Activated CD8-positive, alpha-beta memory T cell treated with anti-CD3 and anti-CD28 coated beads, Interleukin-2, amount 10 ng/mL, durations not matched to agents 7 days and 5 days (primary cell): ENCODE measurements at places on chromosomes 4 and X. TPM values are rescaled to one million over a fixed set of nuclear protein-coding genes. Genes with fewer than 3 reads are reported as not detected.

The GPRIN3 gene
- total RNA-seq, result 66.9 TPM

The SOWAHB gene
- total RNA-seq, result not detected

The TGIF2LX gene
- total RNA-seq, result not detected

The RGS12 gene
- 2.1 TPM for total RNA-seq

The RAPGEF2 gene
- 17.3 TPM for total RNA-seq

The DNAAF6 gene
- total RNA-seq, result not detected

The INPP4B gene
- 29.7 TPM for total RNA-seq

The CXXC4 gene
- not detected for total RNA-seq

The TMSB15A gene
- total RNA-seq, result 0.56 TPM

DNA sequence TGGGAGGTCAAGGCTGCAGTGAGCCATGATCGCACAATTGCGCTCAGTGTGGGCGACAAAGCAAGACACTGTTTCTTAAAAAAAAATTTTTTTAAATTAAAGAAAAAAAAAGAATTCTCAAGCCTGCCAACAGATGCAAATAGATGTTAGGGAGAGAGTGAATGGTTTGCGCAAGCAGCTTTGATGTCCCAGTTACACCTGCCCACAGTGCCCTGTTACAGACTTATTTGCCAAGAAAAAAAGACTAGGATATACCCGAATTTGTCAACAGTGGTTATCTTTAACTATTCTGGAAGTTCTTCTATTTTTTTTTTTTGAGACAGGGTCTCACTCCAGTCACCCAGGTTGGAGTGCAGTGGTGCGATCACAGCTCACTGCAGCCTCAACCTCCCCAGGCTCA, 44.3 kb upstream of the UGDH start:
- no peaks in the 10 kb centered on the region for H3K36me3 ChIP-seq
- no peak for DNase-seq
- H3K27ac ChIP-seq, result no peak overlapping the region
- H3K4me3 ChIP-seq, result no peak overlapping the region
- H3K27me3 ChIP-seq, result no peaks in the 10 kb centered on the region

DNA sequence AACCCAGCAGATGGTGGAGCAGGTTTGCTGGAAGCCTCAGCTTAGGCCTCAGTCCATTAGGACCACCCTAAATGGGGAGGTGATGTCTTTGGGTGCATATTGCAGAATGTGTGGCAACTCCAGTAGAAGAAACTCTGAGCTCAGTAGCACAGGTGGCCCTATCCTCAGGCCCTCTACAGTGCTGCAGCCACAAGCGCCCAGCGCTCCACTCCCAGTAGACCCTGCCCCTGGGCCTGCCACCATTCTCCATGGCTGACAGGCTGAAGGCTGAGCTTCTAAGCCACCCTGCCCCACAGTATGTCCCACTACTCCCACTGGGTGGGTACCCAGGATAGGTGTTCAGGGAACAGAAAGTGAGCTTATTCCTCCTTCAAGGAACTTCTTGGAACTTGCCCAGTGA, 162.8 kb upstream of the MAMLD1 start:
- H3K4me3 ChIP-seq, result no peak overlapping the region
- H3K36me3 ChIP-seq, result no peaks in the 10 kb centered on the region
- DNase-seq, result no peak
- H3K27me3 ChIP-seq, result no peaks in the 10 kb centered on the region
- peaks cover 19% of the 10 kb centered on the region for H3K4me1 ChIP-seq

- H3K4me3 ChIP-seq, result no peak overlapping the region
- H3K36me3 ChIP-seq, result no peaks in the 10 kb centered on the region
- no peaks in the 10 kb centered on the region for H3K4me1 ChIP-seq
- no peaks in the 10 kb centered on the region for H3K27me3 ChIP-seq
- H3K27ac ChIP-seq, result no peak overlapping the region
These were observed 1083.9 kb upstream of the INTU start for GRCh38 chr4:126548890-126549289.

- H3K27ac ChIP-seq, result no peak overlapping the region
- H3K36me3 ChIP-seq, result no peaks in the 10 kb centered on the region
- H3K4me3 ChIP-seq, result no peak overlapping the region
- no peaks in the 10 kb centered on the region for H3K4me1 ChIP-seq
- no peaks in the 10 kb centered on the region for H3K27me3 ChIP-seq
- no peak for DNase-seq
These were observed 281.7 kb downstream of the RCHY1 start for GRCh38 chr4:75232546-75232945.

GRCh38 chr4:25650311-25650710, 5.3 kb upstream of the SLC34A2 start:
- H3K27me3 ChIP-seq, result peaks cover 43% of the 10 kb centered on the region
- peaks cover 6% of the 10 kb centered on the region for H3K4me1 ChIP-seq
- H3K27ac ChIP-seq, result no peak overlapping the region
- no peak for DNase-seq

DNA sequence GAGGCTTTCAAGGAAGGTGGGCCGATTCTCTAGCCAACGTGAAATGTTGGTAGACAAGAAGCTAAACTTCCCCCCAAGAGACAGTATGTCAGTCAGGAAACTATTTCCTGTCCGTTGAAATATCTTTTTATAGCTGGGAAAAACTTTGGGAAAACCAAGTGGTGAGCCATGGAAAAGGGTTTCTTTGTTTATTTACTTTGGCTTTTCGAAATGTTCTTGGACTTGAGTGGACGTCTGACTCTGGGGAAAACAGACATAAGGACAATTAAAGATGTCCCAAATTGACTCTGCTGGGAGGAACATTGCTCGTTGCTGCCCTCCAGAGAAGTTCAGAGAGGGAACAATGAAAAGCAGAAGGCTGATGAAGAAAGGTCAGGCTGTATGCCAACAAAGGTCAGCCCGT, 295.4 kb downstream of the RAPGEF2 start:
- DNase-seq, result no peak
- H3K36me3 ChIP-seq, result no peaks in the 10 kb centered on the region
- H3K4me3 ChIP-seq, result no peak overlapping the region
- H3K27me3 ChIP-seq, result peaks cover 10% of the 10 kb centered on the region

- peaks cover 10% of the 10 kb centered on the region for H3K4me1 ChIP-seq
- H3K4me3 ChIP-seq, result no peak overlapping the region
- DNase-seq, result no peak
- peaks cover 6% of the 10 kb centered on the region for H3K36me3 ChIP-seq
These were observed 24.9 kb upstream of the DYNLT3 start for GRCh38 chrX:37872303-37872655.

DNA sequence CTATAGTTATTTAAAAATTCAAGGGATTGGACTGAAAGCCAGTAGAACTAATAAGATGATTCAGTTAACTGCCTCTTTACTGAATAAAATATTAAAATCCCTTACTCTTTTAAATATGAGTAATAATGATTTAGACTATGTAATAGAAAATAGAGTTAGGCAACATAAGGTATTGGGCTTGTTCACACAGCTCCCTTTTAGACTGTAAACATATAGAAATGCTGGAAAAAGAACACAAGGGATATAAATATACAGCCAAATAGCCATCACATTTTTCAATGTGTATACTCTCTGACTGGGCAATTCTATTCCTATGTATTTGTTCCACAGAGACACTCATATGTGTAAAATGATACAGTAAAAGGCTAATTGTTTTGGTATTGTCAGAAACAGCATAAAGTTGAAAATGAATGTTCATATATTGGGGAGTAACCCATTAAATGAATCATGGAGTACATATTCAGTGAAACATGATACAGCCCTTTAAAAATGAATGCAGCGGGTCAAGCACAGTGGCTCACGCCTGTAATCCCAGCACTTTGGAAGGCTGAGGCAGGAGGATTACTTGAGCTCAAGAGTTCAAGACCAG, 129.8 kb downstream of the TBC1D19 start:
- no peak overlapping the region for H3K4me3 ChIP-seq
- no peak overlapping the region for H3K27ac ChIP-seq
- DNase-seq, result no peak
- no peaks in the 10 kb centered on the region for H3K27me3 ChIP-seq

GRCh38 chr4:184617600-184618196, 31.5 kb downstream of the CASP3 start:
- no peak overlapping the region for H3K27ac ChIP-seq
- H3K4me1 ChIP-seq, result no peaks in the 10 kb centered on the region
- H3K36me3 ChIP-seq, result peaks cover 9% of the 10 kb centered on the region
- no peaks in the 10 kb centered on the region for H3K27me3 ChIP-seq
- no peak for DNase-seq
- no peak overlapping the region for H3K4me3 ChIP-seq

GRCh38 chrX:27336466-27337091, 126.6 kb downstream of the PPP4R3C start:
- no peaks in the 10 kb centered on the region for H3K36me3 ChIP-seq
- no peak overlapping the region for H3K4me3 ChIP-seq
- H3K27ac ChIP-seq, result no peak overlapping the region
- DNase-seq, result no peak

GRCh38 chr4:152259866-152260265, 276.0 kb downstream of the FBXW7 start:
- H3K27ac ChIP-seq, result no peak overlapping the region
- H3K4me1 ChIP-seq, result peaks cover 2% of the 10 kb centered on the region
- peaks cover 3% of the 10 kb centered on the region for H3K27me3 ChIP-seq
- peaks cover 5% of the 10 kb centered on the region for H3K36me3 ChIP-seq
- no peak overlapping the region for H3K4me3 ChIP-seq

DNA sequence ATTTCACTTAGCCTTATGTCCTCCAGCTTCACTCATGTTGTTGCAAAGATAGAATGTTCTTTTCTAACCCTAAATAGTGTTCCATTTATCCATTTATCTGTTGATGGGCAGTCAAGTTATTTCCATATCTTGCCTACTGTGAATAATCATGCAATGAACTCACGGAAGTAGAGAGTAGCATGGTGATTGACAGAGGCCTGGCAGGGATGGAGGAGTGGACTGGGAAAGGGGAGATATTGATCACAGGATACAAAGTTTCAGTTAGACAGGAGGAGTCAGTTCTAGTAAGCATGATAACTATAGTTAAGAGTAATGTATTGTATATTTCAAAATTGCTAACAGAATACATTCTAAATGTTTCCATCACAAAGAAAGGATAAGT, 10.3 kb upstream of the CLNK start:
- H3K4me3 ChIP-seq, result no peak overlapping the region
- no peak overlapping the region for H3K27ac ChIP-seq
- H3K4me1 ChIP-seq, result no peaks in the 10 kb centered on the region
- H3K27me3 ChIP-seq, result no peaks in the 10 kb centered on the region

- no peak overlapping the region for H3K27ac ChIP-seq
- no peaks in the 10 kb centered on the region for H3K27me3 ChIP-seq
- peaks cover 33% of the 10 kb centered on the region for H3K36me3 ChIP-seq
- H3K4me1 ChIP-seq, result peaks cover 9% of the 10 kb centered on the region
- DNase-seq, result no peak
These were observed 115.4 kb upstream of the NUDT6 start for GRCh38 chr4:123037804-123038203.

DNA sequence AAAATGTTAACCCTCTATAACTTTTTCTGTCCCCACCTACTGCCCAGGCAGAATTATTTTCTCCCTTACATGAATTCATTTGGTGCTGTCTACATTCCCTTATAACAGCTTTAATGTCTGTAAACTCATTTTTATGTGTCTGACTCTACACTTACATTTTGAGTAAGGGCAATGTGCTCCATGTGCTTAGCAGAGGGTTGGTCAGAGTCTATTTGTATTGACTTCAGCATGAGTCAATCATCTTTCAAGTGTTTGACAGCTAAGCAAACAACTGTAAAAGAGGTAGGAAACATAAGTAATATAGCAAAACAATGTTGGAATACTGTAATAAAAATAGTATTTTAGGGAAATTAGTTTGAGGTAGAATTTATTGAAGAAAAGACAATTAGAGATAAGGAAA, 6.3 kb downstream of the IL15 start:
- H3K4me3 ChIP-seq, result no peak overlapping the region
- H3K27me3 ChIP-seq, result peaks cover 9% of the 10 kb centered on the region
- H3K27ac ChIP-seq, result no peak overlapping the region

GRCh38 chrX:38561951-38562719, 793 bp downstream of the TSPAN7 start:
- peaks cover 2% of the 10 kb centered on the region for H3K4me1 ChIP-seq
- peak overlapping the region; percentile 65 for H3K4me3 ChIP-seq
- peaks cover 23% of the 10 kb centered on the region for H3K27me3 ChIP-seq
- no peak for DNase-seq
- H3K36me3 ChIP-seq, result no peaks in the 10 kb centered on the region
- H3K27ac ChIP-seq, result no peak overlapping the region

DNA sequence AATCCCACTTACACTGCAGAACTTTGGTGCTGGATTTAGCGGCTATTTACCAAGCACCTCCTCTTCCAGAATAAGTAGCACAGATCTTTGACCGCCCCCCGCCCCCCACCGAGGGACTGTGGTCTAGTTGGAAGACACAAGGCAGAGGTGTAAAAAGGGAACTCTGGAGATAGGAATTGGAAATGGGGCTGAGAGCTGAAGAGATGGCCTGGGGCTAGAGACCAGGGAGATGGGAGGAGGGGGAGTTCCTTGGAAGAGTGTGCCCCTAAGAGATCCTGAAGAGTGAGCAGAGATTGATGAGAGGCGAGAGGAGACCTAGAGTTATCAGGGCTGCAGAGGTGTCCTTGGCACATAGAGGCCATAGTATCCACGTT, 55.3 kb downstream of the TBL1X start:
- H3K27me3 ChIP-seq, result no peaks in the 10 kb centered on the region
- no peak overlapping the region for H3K27ac ChIP-seq
- peaks cover 19% of the 10 kb centered on the region for H3K4me1 ChIP-seq
- no peak for DNase-seq
- H3K36me3 ChIP-seq, result peaks cover 2% of the 10 kb centered on the region

DNA sequence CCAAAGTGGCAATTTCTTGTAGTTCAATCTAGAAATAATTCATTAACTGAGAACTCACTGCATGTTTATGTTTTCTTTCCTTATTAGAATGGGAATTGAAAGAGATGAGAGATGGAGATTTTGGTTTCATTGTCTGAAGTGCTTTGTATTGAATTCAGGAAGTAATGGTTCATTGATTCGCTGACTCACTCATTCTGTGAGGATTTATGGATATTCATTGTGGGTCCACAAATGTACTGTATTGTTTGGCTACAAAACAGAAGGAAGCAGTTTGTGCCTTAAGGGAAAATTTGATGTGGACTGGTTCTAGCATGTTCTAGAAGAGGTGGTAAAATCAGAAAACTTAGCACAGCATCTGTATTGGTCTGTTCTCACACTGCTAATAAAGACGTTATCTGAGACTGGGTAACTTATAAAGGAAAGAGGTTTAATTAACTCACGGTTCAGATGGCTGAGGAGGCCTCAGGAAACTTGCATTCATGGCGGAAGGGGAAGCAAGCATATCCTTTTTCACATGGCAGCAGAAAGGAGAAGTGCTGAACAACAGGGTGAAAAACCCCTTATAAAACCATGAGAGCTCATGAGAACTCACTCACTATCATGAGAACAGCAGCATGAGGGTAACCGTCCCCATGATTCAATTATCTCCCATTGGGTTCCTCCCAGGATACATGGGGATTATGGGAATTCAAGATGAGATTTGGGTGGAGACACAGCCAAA, 132.3 kb upstream of the VCX3A start:
- H3K27me3 ChIP-seq, result no peaks in the 10 kb centered on the region
- no peaks in the 10 kb centered on the region for H3K4me1 ChIP-seq
- no peak overlapping the region for H3K4me3 ChIP-seq
- no peaks in the 10 kb centered on the region for H3K36me3 ChIP-seq

GRCh38 chr4:101356928-101357327, 9.6 kb upstream of the PPP3CA start:
- H3K27me3 ChIP-seq, result peaks cover 7% of the 10 kb centered on the region
- DNase-seq, result no peak
- no peak overlapping the region for H3K27ac ChIP-seq
- H3K4me3 ChIP-seq, result no peak overlapping the region
- H3K4me1 ChIP-seq, result no peaks in the 10 kb centered on the region
